ENCODE measurements at places on chromosomes 12 and 14.

GRCh38 chr14:41187868-41188267, 418.8 kb upstream of the LRFN5 start:
- no peak for DNase-seq

DNA sequence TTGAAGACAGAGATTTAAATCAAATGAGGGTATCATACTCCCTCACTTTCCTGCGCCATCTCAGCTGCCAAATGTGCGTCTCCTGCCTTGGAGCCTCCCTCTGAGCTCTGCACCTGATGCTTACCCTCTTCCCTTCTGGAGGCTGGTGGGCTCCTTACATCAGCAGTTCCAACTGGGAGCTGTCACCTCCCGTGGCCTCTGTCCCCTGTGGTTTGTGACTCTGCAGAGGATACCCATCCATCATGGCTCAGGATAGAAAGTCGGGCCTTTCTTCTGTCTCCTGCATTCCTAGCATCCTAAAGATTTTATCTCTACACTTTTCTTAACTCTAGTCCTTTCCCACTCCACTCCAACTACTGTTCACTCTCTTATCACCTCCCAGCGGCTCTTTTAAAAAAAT, 570.6 kb downstream of the BCL11B start:
- no peak for DNase-seq

GRCh38 chr14:64763085-64763782, 59.0 kb downstream of the PLEKHG3 start:
- DNase-seq, result no peak

DNA sequence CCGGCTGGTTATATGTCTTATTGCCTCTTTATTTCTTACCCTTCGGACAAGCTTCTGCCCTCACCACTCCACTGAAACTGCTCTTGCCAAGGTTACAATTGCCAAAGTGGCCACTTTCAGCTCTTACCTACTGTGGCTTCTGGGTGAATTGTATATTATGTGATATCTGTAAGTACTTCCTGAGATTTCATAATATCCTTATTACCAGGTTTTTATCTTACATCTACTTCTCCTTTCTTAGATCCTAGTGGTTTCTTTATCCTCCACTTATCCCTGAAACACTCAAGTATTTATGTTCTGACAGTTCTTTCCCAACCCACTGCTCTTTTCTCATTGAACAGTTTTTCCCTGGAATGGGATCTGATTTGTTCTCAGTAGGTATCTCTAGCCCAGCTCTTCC, 10.5 kb downstream of the CELA1 start:
- DNase-seq, result no peak

GRCh38 chr12:120783197-120783596, 57.6 kb downstream of the ACADS start:
- no peak for DNase-seq

GRCh38 chr12:116153113-116153512, 124.4 kb downstream of the MED13L start:
- DNase-seq, result no peak

DNA sequence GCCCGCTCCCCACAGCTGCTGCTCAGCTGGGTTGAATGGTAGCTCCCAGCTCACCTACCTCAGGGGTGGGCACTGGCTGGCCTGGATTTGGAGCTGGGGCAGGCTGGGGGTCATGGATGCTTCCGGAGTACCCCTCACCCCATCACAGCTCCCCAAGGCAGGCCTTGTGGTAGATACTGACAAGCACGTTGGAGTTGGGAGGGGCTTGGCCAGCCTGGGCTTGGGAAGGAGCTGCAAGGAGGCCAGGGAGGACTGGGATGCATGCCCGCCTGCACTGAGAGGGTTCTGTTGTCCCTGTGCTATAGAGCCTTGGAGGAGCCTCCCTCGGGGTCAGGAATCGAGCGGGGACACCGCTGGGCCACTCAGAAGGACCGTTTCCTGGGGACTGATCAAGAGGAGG, 14.2 kb downstream of the TMEM63C start:
- no peak for DNase-seq

DNA sequence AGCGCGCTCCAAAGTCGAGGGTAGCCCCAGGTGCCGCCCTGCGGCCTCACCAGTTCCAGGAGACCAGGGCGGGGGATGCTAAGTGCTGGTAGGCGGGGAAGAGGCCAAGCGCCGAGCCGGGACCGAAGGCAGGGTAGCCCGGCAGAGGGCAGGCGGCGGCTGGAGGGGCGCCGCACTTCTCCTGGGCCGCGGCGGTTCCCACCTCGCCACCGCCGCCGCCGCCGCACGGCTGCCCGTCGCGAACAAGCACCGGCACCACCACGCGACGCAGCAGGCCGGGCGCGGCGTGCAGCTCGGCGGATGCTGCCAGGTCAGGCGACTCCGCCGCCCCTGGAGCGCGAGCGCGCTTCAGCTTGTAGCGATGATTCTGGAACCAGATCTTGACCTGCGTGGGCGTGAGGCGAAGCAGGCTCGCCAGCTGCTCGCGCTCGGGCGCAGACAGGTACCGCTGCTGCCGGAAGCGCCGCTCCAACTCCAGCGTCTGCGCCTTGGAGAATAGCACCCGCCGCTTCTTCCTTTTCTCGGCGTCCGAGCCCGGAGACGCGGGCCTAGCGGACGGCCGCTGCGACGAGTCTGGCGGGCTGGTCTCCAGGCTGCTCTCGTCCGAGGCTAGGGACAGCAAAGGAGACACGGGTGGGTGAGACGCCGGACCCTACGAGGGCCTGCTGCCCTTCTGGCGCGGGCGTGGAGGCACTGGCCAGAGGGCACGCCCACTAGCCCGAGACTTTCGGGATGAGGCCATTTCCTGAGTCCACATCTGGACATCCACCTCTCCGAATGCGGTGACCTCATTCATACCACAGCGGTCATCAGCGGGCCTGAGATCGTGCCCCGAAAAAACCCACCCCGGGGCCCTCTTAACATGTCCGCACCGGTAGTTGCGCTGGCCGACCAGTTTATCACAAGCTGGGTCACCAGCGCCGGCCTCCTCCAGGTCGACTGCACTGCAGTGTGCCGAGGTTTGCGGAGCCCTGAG, 1.3 kb downstream of the NKX2-8 start:
- DNase-seq, result no peak

DNA sequence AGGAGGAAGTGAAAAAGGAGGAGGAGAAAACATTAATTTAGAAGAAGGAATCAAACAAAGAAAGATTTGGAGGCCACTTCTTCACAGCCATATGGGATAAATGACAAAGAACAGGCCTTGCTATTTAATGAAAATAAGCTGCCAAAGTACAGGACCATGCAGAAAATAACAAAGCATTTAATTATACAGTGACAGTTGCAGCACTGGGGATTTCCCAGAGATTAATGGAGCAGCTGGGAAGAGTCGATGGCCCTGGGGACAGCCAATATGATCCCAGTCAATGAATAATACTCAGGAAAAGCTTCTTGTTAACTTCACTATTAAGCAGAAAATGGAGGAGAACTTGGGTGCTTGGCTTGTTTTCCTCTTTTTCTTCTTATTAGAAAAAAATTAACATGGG, 34.6 kb downstream of the RERG start:
- no peak for DNase-seq

GRCh38 chr12:113973109-113973904, 7.2 kb upstream of the RBM19 start:
- no peak for DNase-seq

- DNase-seq, result no peak
Measured at GRCh38 chr12:71440763-71441748, 1.5 kb downstream of the LGR5 start.

- DNase-seq, result no peak
Measured at GRCh38 chr12:28874758-28875157, 274.3 kb upstream of the FAR2 start.

Data from activated CD4-positive, alpha-beta T cell treated with anti-CD3 and anti-CD28 coated beads, Interleukin-2, amount 50 U/mL, for 1 hour (primary cell).